RPMI7951 (cell line): ENCODE measurements at places on chromosomes 13 and 19.

DNA sequence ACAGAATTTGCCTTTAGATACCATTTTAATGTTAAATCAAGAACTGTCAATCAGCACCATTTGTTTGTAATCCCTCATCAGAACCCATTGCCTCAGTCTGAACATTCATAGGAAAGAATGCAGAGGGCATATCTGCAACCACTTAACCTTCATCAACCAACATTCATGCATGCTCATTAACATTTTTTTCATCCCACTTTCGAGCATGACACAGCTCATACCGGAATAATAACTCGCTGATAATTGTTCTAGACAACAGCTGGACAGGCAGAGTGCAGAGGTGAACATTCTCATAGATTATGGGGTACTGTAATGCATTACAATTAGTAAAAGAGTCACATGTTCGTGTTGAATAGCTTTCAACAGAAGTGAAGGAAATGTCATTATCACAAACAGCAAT, 216.8 kb downstream of the DIAPH3 start:
- peak; percentile 1 for DNase-seq

DNA sequence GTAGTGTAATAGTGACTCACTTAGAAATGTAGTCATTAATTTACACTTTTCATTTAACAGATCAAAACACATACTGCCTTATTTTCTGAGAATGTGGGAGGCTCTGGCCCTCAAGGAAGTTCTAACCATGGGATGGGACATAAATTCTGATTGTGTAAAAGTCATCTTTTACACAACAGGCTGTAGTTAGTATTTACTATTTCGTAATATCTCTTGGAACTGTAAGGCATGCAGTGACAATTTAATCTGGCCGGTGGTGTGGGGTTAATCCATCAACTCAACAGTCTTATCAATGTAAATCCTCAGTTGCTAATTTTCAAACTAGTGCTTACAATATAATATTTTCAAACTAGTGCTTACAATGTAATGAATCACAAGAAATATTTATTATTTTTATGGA, 1599.2 kb downstream of the EFNB2 start:
- DNase-seq = no peak

- peak; percentile 99 for DNase-seq
Observed at GRCh38 chr19:29587518-29587986, 18.5 kb upstream of the POP4 start.

- no peak for DNase-seq
Observed at GRCh38 chr19:18611327-18612050, 1.2 kb upstream of the TMEM59L start.

DNA sequence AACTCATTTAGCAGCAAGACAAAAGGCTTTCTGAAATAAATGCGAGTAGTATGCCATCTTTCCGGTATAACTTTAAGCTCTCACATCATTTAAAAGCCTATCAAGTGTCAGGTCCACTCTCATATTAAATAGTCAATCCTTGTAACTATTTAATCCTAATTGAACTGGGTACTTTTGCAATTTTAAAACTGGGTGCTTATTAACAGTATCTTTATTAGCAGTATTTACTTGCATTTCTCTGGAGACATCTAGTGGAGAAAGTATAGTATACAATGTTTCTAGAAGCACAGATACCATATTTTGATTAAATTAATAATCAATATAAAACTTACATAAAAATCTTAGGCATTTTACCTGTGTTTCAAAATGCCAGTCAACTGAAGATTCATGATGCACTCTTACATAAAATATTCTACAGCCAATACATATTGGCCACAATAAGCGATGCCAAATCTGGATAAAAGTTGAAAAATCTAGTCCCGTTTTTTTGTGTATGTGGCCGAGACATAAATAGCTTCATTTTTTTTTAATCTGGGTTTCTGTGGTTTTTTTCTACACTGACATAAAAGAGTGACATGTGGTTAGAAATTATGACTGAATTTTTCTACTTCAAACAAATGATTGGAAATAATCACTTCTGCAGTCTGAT, 4.3 kb upstream of the POSTN start:
- DNase-seq = peak; percentile 34

GRCh38 chr19:18900700-18901481, 4.9 kb upstream of the CERS1 start:
- DNase-seq = no peak

DNA sequence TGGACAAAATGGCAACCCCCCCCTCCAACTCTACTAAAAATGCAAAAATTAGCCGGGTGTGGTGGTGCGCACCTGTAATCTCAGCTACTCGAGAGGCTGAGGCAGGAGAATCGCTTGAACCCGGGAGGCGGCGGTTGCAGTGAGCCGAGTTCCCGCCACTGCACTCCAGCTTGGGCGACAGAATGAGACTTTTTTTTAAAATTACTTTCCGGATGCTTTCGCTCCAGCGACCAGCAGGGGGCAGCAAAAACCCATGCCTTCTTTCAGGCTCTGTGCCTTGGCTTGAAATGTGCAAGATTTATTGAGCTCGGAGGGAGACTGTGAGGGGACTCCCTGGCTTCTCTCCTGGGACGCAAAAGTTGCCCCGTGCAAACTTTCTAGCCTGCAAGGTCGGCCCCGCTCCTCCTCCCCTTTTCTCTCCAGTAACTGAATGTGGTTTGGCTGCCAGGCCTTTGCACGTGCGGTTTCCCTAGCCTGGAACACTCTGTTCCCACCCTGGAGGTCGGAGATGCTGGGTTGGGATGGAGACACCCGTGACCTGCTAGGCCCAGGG, 61.4 kb upstream of the NFIC start:
- peak; percentile 56 for DNase-seq

GRCh38 chr19:55591555-55591954, 7.8 kb downstream of the FIZ1 start:
- no peak for DNase-seq

DNA sequence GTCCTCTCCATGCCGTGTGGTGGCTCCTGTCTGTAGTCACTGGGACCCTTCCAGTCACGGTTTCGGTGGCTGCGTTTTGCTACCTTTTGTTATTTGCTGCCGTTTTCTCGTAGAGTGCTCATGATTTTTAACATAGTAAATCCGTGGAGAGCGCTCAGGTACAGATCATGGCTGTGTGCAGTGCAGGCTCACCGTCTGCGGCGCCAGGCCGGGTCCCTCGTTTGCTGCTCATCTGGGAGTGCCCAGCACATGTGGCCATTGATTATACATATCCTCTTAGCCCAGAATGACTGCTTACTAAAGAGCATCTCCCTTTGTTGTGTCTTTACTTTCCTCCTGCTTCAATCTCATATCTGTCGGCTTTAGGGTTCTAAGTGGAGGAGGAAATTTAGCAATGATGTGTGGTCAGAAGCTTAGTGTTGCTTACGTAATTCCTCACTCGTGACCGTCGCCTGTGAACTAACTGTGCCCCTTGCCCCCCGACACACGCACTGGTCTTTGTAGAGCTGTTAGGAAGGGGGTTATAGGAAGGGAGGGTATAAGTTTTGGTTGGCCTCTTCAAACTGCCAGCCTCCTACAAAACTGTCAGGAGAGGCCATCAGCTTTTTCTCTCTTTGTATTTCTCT, 31.8 kb downstream of the TFDP1 start:
- DNase-seq = no peak

- DNase-seq = no peak
Observed at GRCh38 chr13:24625870-24626849, 54.0 kb upstream of the ATP12A start.

DNA sequence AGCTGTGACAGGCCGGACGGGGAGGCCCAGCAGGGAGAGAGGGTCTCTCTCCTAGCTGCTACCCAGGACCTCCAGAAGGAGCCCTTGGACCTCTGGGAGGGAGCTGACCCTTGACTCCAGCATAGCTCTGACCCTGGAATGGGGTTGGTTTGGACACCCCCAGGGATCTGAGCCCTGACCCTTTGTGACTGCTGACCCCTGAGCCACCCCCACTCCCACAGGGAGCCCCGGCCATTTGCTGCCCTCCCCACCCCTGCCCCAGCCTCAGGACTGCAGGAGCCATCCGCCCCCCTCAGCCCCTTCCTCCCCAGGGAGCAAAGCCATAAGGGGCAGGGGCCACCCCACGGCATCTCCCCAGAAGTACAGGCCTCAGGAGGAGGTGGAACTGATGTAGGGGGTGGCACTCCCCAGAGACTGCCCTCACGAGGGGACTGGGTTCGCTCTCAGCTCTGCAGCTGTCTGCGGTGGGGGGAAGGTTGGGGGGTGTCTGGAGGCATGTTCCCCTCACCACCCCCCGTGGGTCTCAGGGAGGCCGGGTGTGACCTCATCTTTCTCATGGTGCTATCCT, 7.0 kb downstream of the COX6B2 start:
- DNase-seq = no peak

- no peak for DNase-seq
Observed at GRCh38 chr13:111623743-111624505, 303.5 kb downstream of the TEX29 start.

DNA sequence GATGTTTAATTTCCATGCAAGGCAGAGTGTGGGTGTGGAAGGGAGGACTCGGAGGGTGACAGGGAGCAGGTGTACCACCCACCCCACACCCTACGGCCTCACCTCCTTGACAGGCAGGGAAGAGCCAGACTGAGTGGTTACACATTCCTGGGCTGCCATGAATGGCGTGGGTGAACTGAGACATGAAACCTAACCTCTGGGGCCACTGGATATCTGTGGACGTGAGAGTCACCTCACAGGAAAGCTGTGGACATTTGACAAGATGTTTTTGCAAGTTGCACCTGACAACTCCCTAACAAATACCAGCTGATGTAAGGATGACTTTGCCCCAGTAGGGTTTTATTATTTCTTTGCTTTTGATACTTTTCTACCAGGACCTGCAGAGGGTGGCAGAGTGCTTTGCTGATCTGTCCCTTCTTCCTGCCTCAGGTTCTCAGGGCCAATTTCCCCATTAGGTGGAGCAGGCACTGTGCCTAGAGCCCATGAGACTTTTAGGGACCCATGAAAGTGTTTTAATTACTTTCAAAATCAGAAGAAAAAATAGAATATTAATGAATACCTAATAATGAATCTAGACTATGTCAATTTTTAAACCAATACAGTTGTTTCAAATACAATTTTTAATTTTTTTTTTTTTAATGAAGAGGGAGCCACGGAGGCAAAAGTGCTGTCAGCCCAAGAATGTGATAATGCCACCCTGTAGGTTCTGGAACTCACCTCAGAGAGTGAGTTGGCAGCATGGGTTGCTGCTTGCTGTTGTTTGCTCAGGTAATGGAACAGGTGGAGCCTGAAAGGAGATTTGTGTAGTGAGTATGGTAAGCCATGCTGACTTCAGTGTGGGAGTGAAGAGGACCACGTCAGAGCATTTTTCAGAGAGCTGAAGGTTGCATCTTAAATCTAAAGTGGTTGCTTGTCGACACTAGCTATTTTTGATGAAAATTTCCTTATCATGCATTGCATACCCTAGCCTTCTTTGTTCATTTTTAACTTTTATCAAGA, 58.0 kb upstream of the CYSLTR2 start:
- DNase-seq = peak; percentile 59

DNA sequence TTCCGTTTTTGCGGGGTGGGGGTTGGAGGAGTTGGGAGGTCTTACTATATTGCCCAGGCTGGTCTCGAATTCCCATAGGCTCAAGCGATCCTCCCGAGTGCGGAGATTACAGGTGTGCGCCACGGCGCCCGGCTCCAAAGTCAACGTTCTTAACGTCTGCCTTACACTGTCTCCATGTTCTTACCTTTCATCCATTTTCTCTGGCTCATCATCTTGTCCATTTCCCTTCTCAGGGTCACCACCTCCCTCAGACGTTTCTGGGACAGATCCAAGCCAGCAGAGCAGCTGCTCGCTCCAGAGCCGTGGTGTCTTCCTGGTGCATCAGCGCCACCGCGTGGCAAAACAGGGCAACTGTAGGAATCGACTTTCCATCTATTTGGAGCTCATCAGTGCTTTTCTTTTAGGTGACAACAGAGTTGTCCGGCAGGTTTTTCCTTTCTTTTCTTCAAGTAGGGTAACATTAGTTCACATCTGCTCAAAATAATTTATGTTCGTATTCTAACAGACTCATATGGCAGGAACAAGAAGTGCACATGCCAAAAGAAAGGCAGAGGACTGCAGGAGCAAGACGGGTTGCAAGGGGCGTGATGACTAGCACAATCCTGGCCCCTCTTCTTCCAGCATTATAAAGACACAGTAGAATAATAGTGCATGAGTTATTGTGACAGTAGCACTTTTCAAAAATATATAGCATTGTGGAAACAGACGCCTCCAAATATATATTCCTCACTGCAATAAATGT, 103.1 kb upstream of the ABCC4 start:
- peak; percentile 70 for DNase-seq

DNA sequence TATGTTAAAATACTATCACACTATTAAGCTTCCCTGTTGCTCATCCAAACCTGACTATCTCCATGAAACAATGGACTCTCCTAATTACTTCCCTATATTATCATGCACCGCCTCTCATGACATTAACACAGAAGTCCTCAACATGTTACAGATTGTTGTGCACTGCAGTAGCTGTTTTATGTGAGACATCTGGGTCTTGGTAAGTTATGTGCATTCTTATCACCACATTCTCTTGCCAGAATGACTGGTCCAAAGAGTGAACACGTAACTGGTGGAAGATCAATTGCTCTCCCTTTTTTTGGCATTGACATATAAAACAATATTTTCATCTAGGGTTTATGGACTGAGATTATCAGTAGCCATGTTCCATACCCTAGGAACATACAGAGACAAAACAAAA, 59.4 kb downstream of the POSTN start:
- DNase-seq = no peak

DNA sequence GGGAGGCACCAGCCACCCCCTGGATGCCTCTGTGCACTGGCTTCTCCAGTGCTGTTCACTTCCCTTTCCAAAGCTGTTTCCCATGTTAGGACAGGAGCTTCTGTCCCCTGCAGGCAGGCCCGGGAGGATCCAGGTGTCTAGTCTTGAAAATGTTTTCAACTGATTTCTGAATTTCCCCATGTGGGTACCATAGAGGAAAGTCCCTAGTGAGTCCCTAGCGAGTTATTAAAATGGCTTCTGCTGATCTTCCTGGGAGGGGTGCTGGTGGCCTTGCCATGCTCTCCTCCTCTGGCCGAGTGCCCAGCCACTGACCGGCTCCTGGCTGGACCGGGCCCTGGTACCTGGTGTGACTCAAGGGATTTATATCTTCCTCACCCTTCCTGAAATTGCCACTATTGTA, 5.2 kb upstream of the ANKRD10 start:
- no peak for DNase-seq

- no peak for DNase-seq
Observed at GRCh38 chr13:44768239-44768638, 192.1 kb upstream of the TSC22D1 start.

DNA sequence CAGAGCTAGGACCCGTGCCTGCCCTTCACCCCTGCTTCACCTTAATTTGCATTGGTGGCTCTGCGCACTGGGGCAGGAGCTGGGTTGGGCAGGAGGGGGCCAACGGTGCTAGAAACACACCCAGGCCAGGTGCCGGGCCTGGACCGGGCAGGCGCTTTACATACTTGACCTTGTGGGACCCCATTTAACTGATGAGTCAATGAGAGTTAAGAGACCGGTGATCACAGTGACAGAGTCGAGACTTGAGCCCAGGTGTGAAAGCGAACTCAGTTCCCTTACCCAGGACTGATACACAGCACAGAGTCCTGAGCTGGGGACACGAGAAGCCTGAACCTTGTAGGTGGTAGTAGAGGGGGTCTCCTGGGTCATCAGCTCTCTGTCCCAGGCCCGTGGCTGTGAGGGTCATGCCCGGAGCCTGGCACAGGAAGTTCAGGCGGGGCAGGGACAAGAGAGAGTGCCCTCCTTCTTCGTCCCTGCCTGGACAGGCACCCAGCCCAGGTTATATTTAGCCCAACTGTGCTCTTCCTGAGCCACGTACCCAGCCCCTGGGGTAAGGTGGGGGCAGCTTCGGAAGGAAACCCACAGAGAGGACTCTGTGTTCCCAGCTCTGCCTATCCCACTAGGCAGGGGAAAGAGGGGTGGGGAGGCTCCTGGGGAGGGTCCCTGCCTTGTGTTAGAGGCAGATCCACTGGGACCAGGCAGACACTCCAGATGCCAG, 1.9 kb downstream of the PRX start:
- DNase-seq = no peak
